LNCaP clone FGC (cell line): ENCODE measurements at places on chromosomes 11 and 22.

DNA sequence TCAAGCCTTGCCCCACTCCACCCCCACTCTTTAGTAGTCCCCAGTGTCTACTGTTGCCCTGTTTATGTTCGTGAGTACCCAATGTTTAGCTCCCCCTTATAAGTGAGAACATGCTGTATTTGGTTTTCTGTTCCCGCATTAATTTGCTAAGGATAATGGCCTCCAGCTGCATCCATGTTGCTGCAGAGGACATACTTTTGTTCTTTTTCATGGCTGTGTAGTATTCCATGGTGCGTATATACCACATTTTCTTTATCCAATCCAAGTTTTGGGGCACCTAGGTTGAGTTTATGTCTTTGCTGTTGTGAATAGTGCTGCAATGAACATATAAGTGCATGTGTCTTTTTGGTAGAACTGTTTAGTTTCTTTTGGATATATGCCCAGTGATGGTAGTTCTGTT, 16.2 kb upstream of the FXYD6 start:
- no peak for DNase-seq

DNA sequence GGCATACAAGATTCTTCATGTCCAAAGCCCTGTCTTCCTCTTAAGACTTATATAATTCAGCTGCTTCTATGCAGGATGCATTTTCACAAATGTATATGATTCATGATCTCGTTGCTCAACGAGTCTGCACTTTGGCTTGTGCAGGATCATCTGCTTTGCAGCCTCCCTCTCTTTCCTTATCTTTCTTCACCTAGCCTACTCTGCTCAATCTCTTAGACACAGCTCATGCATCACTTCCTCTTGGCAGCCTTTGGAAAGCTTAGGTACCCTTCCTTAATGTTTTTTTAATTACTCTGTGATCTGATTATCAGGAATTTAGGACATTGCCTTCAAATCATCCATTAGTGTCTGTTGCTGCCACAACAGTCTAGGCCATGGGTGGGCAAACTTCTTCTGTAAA, 673.8 kb downstream of the NELL1 start:
- DNase-seq, result no peak

DNA sequence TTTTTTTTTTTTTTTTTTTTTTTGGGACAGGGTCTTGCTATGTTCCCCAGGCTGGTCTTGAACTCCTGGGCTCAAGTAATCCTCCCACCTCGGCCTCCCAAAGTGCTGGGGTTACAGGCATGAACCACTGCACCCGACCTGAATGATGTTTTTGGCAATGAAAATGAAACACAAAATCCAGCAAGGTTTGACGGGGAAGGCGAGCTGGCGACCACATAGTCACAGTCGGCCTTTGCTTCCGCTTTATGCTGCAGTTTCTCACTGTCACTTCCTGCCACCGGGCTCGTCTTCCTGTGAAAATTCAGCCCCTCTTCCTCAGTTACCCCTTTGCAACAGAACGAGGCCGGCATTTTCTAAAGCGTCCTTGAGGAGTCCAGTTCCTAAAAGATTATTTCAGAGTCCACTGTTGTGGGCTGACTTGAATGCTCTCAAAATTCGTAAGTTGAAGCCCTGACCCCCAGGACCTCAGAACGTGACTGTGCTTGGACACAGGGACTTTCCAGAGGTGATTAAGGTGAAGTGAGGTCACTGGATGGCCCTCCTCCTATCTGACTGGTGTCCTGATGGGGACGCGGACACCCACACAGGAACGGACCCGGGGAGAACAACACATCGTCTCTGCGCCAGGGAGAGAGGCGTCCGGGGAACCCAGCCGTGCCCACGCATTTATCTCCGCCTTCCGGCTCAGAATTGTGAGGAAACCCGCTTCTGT, 2.9 kb upstream of the BID start:
- no peak for DNase-seq

- no peak for DNase-seq
These were observed 390.1 kb downstream of the CTTN start for GRCh38 chr11:70788248-70789022.

DNA sequence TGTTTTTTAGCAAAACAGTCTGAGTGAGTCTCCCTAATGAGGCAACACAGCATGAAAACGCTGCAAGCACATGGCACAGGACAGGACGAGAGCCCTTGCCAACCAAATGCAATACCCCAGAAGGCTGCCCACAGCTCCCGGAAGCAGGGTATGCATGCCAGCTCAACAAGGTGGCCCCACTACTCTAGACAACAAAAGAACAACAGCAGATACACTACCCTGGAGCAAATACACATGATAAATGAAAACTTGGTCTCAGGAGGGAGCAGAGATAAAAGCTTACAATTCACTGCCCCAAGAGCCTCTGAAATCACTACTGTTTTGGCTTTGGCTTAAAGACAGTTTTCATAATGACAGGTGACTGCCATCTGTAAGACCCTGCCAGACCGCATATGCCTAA, 785.4 kb upstream of the API5 start:
- DNase-seq, result no peak

DNA sequence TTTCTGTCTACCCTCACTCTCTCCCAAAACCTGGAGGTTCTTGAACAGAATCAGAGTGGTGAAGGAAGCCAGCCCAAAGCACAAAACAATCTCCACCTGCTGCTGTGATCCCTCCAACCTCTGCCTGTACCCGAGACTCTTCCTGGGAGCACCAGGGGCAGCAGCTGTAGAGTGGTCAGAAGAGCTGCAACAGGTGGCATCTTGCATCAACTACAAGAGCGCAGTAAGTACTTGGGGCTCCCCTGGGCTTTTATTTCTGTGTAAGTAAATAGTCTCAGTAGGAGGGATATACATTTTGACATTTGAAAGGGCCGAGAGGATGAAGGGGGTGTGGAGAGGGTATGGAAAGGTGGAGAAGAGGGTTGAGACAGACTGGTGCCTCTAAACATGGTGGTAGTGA, 8.3 kb upstream of the UBQLNL start:
- no peak for DNase-seq

DNA sequence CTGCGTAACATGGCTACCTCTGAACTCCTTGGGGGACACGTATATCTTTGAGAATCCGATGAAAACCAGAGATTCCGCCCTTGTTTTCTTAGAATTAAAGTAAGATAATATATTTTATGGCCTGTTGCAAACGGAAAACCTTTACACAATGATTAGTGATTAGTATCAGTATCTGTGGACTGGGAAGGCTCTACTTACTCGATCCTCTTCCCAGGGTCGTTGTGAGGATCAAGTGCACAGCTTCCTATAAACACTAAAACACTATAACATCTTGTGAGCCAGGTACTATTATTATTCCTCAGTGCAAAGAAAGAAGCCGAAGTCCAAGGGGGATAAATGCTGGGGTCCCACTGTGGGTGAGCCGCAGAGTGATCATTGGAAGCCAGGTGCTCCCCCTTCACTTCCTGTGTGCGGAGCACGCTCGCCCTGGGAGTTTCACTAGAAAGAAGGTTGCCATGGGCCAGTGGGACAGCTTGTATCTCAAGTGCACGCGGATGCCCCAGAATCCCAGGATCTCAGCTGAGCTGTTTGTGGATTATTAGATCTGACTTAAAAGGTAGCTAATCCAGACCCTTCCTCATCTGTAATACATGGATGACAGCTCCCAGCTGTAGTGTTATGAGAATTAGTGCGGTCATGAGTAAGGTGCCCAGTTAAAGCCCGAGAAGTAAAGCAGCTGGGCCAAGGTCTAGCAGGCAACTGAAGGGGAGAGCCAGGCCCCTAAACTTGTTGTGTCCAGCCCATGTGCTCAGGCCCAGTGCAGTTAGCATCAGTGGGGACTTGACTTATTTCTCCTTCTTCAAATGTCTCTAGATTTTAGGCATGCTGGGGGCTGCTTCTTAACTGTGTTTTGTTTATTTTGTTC, 839 bp downstream of the CBY1 start:
- no peak for DNase-seq

- DNase-seq, result no peak
These were observed 198.3 kb downstream of the GRIK4 start for GRCh38 chr11:120709808-120710207.

DNA sequence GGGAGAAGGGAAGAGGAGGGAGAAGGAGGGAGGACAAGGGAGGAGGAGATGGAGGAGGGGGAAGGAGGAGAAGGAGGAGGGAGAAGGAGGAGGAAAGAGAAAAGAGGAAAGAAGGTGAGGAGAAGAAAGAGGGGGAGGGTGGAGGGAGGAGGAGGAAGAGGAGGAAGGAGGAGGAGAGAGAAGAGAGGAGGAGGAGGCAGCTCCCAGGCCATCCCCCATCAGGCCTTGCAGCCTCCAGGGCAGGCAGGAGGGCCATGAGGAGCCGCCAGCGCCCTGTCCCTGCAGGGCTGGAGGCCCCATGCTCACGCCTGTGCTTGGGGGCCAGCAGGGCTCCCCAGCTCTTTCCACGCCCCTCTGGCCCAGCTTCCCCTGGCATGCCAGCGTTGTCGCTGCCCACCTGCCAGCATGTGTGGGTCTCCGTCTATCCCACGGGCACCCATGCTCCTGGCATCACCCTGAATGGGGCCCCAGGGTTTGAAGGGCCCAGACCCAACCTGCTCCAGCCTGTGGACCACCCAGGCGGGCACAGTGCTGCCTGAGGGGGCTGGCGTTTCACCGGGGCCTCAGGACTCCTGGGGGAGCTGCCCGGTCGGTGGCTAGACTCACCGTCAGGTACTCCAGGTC, 5.2 kb downstream of the TSPAN32 start:
- DNase-seq, result no peak
